ENCODE measurements at places on chromosomes 12 and 14.
A peak's percentile ranks its signal among the peaks of the same experiment; 100 is the strongest.

DNA sequence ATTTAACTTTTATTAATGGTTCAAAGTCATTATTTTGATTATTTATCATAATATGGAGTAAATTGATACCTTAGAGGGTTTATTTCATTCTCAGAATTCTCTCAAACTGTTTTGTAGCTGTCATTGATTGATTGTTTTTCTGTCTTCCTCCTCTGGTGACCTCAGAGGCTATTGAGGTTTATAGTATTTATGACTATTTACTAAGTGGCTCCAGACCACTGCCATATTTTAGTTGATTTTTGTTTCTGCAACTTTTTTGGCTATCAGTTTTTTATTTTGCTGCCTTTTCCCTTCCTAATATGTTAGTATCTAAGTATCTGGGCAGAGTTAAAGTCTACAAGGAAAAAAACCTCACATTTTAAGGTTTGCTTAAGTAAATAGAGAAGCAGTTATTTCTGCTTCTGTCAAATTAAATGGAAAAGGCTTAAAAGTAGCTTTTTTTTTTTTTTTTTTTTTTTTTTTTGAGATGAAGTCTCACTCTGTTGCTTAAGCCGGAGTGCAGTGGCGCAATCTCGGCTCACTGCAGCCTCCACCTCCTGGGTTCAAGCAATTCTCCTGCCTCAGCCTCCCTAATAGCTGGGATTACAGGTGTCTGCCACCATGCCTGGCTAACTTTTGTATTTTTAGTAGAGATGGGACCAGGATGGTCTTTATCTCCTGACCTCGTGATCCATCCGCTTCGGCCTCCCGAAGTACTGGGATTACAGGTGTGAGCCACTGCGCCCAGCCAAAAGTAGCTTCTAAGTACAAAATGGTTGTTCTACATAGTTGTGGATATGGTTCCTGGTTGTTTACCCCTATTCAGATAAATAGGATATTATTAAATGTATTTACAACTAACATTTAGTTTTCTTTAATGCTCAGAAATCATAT, 8.2 kb downstream of the MDM2 start:
- no peak for DNase-seq

DNA sequence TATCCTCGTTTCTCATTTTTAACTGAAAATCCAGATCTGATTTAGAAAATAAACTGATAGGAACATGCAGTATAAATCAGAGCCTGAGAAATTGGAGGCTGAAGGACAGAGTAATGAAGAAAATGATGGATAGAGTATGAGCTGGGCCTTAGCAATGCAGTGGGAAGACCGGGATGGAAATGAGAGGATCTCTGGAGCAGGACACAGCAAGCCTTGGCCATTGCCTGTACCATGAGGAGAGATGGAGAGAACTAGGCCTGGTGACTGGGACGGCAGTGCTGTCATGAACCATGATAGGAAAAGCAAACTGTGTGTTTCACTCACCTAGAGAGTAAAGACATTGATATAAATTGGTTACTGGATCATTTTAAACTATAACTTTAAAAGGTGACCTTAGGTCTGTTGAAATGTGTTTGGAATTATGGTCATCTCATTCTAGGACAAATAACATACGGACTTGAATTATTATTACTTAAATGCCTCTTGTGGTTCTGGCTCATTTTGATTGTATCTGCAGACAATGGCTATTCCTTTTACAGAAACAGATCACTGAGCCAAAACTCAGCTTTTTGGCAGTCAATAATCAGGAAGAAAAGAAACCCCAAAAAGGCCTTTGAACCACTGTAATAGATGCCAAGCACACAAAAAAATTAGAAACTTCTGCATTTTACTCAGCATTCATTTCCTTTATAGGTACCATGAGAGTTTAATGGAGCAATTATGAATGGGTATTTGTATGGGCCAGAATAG, 251.9 kb upstream of the PRKD1 start:
- DNase-seq, result no peak

GRCh38 chr12:66190519-66191370, 1.7 kb downstream of the IRAK3 start:
- DNase-seq, result peak; percentile 78

DNA sequence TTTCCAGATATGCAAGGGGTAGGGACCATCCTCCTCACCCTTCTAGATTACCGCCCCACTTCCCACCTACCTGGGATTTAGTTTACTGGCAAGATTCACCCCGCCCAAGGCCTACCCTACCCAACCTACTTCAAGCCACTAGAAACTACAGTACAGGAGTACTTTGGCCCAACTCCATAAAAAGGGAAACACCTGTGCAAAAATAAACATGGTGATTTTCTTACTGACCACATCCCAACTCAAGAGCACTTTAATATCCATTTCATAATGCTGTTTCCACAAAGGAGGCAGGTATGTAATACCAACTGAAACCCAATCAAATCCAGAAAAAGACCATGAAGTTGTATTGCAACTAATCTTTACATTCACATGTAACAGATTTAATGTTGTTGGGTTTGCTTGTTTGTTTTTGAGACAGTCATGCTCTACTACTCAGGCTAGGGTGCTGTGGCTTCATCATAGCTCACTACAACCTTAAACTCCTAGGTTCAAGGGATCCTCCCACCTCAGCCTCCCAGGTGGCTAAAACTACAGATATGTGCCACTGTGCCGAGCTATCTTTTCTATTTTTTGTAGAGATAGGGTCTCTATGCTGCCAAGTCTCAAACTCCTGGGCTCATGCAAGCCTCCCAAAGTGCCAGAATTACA, 41.7 kb upstream of the RAP1B start:
- DNase-seq, result no peak

DNA sequence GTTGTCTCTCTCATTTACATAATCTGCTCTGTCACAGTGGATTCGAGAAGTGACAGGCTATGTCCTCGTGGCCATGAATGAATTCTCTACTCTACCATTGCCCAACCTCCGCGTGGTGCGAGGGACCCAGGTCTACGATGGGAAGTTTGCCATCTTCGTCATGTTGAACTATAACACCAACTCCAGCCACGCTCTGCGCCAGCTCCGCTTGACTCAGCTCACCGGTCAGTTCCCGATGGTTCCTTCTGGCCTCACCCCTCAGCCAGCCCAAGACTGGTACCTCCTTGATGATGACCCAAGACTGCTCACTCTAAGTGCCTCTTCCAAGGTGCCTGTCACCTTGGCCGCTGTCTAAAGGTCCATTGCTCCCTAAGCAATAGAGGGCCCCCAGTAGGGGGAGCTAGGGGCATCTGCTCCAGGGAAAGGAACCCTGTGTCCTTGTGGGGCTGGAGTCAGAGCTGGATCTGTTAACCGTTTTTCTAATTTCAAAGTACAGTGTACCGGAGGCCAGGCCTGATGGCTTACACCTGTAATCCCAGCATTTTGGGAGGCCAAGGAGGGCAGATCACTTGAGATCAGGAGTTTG, 5.1 kb downstream of the ERBB3 start:
- no peak for DNase-seq

DNA sequence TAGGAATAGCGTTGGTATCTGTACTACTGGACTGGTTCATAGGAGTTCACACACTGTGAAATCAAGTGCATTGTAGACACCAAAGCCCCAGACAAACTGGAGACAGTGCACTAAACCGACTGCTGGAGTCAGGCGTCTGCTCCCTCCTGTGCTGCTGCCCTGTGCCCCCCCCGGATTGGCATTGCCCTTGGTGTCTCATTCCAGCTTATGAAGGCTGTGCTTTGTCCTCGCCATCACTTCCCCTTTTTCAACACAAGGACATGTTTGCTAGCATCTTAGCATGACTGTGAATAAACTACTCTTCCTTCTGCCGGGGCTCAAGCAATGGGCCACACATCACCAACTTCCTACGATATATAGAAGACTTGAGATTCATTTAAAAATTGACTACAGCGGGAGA, 84.0 kb downstream of the TMCC3 start:
- DNase-seq, result no peak

GRCh38 chr12:93790472-93791152, 113.4 kb downstream of the CRADD start:
- DNase-seq, result peak; percentile 93

DNA sequence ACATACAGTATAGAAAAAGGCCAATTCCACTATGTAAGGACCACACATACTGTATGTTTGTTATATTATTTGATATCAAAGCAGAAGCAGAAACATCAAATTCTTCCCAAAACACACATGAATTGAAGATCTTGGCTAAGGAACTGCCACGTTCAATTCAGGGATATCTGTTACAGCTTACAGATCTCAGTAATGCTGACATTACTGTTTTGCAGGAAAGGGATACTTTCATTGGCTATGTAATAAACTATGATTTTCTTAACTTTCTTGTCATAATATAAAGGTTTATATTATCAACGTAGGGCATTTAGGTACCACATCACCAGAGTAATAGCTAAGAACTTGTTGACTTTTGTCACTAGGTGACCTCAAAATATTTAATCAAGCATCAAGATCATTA, 148.5 kb downstream of the PAX9 start:
- DNase-seq, result no peak

- DNase-seq, result peak; percentile 40
Measured at GRCh38 chr14:23538785-23539184, 12.8 kb downstream of the ZFHX2 start.

DNA sequence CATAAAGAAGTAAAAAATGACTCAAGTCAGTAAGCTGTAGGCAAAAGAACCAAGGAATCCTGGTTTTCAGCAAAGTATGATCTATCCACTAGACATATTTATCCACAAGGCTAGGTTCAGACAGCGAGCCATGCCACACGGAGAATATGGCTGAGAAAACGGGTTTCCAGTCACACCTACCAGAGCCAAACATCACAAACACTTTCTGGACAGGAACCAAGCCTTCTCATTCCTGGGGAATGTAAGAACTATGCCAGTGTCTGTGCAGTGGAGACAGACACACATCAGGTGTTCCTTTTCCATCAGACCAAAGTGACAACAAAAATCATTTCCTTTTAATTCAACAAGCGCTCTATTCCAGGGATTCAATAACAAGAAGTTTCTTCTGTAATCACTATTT, 41.1 kb downstream of the AREL1 start:
- DNase-seq, result peak; percentile 84

GRCh38 chr14:58571769-58572472, 65.8 kb upstream of the DACT1 start:
- peak; percentile 86 for DNase-seq

- DNase-seq, result no peak
Measured at GRCh38 chr12:104964856-104965205, 6.7 kb upstream of the SLC41A2 start.

DNA sequence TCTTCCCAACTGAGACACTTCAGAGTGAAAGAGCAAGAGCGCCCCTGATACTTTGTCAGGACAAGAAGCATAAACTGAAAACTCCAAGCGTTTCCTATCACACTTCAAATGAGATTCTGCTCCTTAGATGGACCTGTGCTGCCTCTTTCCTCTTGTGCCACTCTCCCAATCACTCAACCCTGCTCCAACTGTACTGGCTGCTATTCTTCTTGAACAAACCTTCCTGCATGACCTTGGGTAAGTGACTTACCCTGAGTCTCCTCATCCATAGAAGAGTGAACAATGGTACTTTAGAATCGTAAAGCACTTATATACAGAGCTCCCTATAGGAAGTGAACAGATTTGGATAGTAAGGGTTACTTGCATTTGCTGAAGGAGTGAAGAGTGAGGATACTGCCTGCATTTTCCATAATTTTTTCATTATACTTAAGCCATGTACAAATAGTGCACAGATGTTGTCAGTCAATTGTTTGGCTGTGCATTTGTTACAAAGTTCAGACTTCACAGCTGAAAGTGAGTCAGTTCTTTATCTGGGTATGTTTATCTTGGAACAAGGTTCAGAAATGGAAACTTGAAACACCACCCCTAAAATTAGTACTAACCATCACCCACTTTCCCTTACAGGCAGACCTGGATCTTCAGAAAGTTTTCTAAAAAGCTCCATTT, 10.8 kb downstream of the MTERF2 start:
- DNase-seq, result peak; percentile 86

DNA sequence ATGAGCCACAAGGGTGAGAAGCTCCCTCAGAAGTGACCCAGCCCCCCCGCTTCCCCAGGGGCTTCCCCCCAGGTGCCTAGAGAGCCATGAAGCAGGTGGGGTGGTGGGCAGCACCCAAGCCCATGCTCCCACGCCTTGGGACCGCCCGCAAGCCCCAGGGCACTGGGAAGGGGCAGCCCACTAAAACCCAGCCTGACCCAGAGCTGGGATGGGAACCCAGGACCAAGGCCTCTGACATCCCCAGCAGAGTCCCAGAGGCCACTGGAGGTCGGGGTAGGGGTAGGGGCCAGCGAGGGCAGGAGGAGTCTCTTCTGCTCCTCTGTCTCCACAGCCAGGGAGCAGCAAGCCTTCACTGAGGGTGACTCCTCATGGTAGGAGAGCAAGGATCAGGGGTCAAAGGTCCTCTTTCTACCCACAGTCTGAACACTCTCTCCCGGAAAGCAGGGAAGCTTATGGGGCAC, 86.5 kb upstream of the ZFP36L1 start:
- no peak for DNase-seq

- DNase-seq, result no peak
Measured at GRCh38 chr12:5565933-5566599, 134.2 kb downstream of the NTF3 start.

- DNase-seq, result peak; percentile 81
Measured at GRCh38 chr12:43241986-43242385, 310.0 kb downstream of the ADAMTS20 start.

- DNase-seq, result peak; percentile 22
Measured at GRCh38 chr12:98741556-98742265, 96.6 kb downstream of the APAF1 start.

DNA sequence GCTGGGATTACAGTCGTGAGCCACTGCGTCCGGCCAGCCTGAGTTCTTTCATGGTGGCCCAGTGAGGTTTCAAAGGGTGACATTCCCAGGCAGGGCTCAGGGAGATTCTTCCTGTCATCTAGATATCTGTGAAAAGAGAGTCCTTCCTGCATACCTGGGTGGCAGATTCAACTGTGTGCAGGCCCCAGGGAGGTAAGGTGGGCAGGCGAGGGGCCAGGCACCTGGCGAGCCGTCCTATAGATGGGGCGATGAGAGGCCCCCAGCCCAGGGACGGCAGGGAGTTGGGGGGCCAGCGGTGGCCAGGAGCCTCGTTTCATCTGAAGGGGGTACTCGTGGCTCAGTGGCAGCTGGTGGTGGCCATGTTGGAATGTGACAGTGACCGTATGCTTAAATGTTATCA, 7.1 kb upstream of the EP400 start:
- no peak for DNase-seq

Measured in iris pigment epithelial cell (primary cell).